Globus pallidus (tissue), 1 donor: ENCODE measurements at places on chromosomes 6 and 20.

- no peak for DNase-seq
These were observed 172.1 kb downstream of the MTFR2 start for GRCh38 chr6:136077834-136078576.

GRCh38 chr6:33419580-33420490 is at the start of gene SYNGAP1:
Gene SYNGAP1 (plus strand): TSS chr6:33420065. CDS start chr6:33420265, 200 bp downstream.
- DNase-seq = no peak

- no peak for DNase-seq
These were observed 352.5 kb downstream of the CDH26 start for GRCh38 chr20:60310560-60311349.

DNA sequence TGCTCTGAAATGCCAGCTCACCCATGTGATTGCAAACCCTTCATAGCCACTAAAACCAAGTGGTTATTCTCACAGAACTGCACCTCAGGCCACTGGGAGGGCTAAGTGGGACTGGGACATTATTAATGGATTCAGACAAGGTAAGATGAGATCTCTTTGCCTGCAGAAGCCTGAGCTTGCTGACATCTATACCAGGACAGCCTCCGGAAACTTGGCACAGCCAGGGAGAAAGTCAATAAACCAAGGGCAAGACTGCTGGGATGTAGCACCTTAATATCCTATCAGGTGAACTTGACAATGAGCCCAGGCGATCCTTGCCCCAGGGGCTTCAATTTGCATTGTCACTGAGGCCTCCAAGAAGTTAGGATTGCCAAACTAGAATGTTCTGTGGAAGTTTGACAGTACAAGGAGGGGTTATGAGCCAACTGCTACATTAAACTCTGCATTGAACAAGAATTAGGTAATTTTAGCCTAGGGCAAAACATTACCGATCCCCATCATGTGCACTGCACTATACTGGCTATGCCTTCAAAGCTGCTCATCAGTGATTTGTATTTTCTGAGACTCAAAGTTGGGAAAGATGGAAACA is 60.1 kb upstream of the RALGAPA2 start:
- no peak for DNase-seq

- DNase-seq = no peak
These were observed 22.6 kb upstream of the DYNLRB1 start for GRCh38 chr20:34493646-34494045.

GRCh38 chr6:47307362-47308197 is 2.1 kb downstream of the TNFRSF21 start:
- DNase-seq = no peak
